ENCODE measurements at places on chromosomes 12 and 14.

GRCh38 chr14:96039633-96040311 is 610 bp downstream of the C14orf132 start:
- DNase-seq = peak; percentile 3

DNA sequence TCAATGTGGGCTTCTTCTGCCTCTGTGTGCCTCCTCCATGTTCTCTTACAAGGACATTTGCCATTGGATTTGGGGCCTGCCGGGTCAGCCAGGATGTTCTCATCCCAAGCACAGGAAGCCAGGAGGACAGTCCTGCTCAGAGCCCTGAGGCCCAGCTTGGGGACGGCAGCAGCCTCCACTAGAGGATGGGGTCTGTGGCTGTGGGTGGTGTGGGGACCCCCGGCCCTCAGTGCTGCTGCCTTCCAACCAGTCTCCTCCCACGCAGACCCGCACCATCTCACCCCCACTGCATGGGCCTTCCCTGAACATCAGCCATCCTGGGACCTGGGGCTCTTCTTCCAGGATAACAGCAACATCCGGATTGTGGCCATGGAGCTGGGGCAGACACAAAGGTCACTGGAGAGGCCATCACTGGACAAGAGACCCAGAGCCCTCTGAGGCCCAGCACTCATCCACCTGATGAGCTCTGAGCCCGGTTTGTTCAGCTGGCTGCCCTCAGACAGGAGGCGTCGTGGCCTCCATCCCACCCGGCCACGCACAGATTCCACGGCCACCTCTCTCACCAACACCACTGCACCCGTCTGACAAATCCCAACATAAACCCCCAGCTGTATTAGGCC is 56.5 kb upstream of the C14orf180 start:
- no peak for DNase-seq

DNA sequence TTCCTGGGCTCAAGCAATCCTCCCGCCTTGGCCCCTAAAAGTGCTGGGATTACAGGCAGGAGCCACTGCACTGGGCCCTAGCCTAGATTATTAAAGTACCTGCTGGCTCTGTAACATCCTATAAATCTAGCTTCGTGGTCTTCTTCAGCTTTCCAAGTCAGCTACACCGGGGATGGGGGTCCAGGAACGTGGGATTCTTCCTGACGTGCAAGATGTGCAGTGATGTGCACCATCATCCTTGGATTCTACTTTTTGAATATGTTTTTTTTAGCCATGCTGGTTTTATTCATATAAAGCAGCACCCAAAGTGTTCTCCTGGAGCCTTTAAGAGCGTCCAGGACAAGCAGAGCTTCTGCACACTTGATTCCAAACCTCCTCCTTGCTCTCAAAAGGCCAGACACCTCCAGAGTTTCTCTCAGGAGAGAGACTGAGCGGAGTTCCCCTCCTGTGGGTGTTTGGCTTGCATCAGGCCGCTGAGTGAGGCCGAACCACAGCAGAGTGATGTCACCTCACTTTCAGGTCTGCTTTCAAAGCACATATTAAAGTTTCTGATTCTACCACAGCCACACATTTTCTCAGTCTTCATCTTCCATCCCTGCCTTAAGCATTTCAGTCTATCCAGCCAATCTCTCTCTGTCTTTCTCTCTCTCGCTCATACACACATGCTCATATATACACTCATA is 33.4 kb downstream of the VCPKMT start:
- peak; percentile 83 for DNase-seq

DNA sequence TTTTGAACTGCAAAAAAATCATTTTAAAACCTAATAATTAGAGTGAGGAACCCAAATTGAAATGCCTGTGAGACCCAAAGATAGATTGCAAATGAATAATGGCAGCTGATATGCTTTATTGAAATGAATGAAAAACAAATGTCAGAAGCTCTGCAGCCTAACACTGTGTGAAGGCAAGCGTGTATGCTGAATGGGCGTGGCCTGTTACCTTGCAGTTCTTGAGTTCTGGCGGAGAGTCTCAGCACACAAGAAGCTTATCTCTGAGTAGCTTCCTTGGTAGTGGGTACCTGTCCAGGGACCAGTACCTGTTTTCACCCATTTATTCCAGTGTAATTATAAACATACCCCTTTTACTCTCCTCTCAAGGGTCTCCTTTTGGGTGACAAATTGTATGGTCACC is 341.2 kb downstream of the NPAS3 start:
- DNase-seq = no peak

DNA sequence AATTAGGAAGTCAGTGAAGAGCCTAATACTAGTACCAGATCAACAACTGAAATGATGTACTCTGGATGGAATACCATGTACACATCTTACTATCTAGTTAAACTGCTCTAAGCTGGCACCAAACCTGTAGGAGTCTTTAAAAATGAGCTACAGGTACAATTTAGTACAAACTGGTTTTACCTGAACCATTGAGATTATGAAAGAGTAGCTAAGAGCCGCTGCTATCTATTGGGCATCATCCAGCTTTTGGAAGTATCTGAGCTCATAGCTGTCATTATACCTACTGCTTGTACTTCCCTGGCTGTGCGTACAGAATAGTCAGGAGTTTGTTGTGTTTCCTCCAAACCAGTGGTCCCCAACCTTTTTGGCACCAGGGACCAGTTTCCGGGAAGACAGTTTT is 12.4 kb downstream of the TBC1D30 start:
- DNase-seq = no peak

Data from activated CD4-positive, alpha-beta T cell treated with anti-CD3 and anti-CD28 coated beads for 4 hours (primary cell).